ENCODE measurements at places on chromosomes 11 and 22.

DNA sequence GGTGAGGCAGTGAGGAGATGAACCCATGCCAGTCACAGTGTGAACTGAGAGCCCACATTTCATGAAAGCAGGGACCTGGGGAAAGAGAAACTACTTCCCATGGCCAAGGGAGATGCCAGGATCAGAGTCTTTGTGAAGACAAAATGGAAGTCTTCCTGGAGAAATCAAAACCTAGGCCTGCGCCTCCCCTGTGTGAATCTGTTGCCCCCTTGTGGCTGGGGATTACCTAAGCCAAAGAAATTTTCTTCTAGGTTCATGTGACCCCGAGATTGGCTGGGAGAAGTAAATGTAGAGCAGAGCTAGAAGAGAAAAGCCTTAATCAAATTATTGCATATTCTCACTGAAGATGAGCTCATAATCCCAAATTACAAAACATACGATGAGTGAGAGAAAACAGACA is 1075.3 kb downstream of the TBC1D22A start:
- no peak for DNase-seq

DNA sequence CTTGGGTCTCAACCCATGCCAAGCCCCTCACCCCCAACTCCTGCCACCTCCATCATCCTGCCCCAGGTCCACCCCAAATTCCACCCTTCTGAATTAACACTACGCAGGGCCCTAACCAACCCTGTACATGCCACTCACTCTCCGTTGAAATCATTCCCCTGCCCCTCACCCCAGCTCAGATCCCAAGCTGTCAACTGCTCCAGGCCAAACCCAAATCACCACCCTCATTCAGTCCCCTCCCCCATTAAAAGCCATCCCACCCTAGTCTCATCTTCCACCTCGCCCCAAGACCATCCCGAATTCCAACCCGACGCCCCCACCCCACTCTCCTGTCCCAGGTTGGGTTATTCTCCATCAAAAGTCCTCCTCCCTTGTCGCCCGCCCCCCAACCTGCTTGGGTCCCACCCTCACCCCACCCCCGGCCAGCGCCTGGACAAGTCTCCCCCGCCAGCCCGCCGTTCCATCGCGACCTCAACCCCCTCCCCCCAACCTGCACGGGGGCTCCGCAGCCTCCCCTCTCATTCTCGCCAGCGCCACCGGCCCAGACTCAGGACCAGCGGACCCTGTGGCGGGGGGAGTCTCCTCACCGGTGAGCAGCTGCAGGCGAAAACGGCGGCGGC is 466 bp downstream of the FAM168A start:
- DNase-seq, result no peak

GRCh38 chr11:66718320-66718971 is 10.6 kb downstream of the SPTBN2 start:
- no peak for DNase-seq

DNA sequence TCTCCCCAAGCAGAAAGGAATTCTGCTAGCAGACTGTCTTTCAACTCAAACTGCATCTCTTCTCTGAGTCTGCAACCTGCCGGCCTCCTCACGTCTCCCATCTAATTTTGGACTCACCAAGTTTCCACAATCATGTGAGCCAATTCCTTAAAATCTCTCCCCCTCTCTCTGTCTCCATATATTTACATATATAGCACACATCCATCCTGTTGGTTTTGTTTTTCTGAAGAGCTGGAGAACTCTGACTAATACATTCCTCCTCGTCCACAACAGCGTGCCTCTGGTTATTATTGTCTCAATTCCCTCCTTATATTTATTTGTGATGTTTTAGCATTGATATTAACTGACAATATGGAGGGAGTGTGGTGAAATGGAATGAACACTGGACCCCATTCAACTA is 29.6 kb upstream of the FJX1 start:
- no peak for DNase-seq

DNA sequence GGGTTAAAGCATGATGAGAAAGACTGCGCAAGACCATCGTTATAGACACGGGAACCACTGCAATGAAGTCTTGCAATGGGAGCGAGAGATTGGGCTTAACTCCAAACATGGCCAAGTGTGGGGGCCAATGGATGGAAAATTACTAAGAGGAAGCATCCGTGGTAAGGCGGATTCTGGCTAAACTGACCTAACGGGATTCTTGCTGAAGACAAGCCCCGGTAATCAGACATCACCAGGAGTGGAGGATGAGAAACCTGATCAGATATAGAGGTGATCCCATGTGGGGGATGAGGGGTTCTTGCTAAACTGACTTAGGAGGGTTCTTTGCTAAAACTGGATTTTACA is 5.8 kb upstream of the SYNGR1 start:
- no peak for DNase-seq

- DNase-seq, result no peak
These were observed 294.2 kb upstream of the ANO3 start for GRCh38 chr11:26037716-26038115.
